Activated B cell treated with CpG ODN at 0.5 μM for 24 hours (primary cell): ENCODE measurements at places on chromosomes 5 and 9. TPM values are rescaled to one million over a fixed set of nuclear protein-coding genes. Genes with fewer than 3 reads are reported as not detected.

DNA sequence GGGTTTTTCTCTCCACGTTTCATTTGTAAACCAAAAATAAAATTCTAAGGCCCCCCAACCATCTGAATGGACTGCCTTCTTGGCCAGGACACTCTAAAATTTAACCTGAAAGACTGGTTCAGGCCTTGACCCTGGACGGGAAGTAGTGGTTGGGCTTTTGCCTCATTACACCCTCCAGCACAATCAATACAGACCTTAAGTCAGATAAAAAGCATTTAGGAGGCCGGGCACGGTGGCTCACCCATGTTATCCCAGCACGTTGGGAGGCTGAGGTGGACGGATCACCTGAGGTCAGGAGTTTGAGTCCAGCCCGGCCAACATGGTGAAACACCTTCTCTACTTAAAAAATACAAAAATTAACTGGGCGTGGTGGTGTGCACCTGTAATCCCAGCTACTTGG, 91.6 kb upstream of the PPP1R26 start:
- DNase-seq = no peak

- no peak for DNase-seq
Measured at GRCh38 chr9:72592502-72593403, 71.3 kb downstream of the TMC1 start.

- DNase-seq = no peak
Measured at GRCh38 chr9:132945186-132946130, 1.0 kb upstream of the TSC1 start.

FGF10 gene
- total RNA-seq = not detected in 2 replicates

CYSRT1 gene
- 0.39 and 0.53 TPM in 2 replicates for total RNA-seq

UBE2B gene
- total RNA-seq = 60.4 and 64.4 TPM in 2 replicates

DNA sequence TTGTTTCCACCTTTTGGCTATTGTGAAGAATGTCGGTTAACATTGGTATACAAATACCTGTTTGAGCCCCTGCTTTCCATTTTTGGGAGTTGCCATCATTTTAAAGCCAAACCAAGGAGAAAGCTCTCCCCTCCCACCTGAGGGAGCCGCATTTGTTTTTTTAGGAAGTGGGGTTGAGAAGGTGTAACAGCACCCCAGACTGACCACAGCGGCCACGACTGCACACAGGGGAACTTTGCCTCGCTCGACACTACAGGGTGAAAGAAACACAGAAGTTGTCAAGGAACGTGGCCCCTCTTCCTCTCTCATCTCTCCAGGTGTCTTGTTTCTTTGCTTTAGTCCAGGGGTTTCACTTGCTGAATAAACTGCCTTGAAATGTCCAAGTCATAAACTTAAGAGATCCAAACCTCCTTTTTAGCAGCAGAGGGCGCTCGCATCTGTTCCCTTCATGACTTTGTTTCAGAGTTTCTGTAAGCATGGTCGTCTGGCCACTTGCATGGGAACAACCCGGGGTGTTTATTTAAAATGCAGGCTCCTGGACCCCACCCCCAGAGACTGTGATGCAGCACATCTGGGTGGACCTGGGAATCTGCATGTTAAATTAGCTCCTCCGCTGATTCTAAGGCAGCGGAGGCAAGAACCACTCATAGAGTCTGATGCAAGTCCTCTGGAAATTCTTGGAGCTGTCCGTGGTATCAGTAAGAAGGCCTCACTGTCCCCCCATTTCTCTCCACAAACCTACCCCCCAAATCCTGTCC, 2.1 kb upstream of the TTLL11 start:
- DNase-seq = no peak

DNA sequence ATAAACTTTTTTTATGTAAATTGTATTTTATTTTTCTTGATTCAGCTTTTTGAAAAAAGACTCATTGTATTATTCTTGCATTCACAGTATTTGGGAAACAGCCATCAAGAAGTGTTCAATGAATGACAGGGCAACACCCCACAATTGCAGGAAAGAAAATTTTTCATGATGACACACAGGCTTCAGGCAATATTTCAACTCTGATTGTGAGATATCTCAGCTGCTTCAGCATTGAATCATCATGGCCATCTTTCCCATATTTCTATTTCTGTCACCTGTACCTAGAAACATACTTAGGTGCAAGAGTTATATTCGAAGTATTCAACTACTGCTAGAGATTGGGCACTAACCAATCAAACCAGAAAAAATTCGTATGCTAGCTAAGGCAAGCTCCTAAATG, 446.0 kb downstream of the ISL1 start:
- no peak for DNase-seq

DNA sequence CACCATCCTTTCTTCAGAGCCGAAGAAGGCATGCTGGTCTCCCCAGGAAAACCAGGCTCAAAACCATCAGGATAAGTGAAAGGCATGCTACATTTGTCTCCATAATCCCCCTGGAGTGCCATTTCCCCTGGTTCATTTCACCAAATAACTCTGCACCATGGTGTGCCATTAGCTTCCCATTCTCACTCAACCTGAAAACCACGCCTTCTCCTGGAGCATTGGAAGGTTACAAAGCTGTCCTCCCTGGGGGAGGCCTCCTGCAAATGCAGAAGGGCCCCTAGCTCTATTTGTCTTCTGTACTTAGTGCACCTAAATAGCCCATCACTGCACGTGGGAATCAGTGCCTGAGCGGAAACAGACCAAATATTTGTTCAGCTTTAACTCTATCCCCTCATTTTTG, 90.2 kb upstream of the ICE1 start:
- no peak for DNase-seq

DNA sequence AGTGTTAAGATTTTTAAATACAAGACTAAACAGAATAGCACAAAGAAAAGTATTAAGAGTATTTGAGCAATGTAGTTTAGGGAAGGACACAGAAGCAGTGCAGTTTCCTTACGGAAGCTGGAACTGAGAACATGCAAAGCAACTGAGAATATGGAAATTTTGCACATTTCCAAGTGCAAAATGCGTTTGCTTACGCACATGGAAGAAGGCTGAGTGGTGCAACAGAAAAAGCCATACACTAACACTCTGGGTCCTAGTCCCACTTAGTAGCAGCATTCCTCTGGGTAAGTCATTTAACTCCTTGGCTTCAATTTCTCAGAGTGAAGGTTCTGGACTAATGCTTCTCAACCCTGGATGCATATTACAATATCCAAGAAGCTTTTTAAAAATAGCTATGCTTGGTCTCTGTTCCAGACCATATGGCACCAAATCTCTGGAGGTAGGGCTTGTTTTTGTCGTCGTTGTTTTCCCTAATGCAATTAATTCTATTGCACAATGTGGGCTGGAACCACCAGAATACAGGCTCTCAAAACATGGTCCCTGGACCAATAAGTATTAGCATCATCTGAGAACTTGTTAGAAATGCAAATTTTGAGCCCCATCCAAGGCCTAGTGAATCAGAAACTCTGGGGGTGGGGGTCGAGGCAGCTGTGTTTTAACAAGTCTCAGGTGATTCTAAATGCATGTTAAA, 65.2 kb upstream of the DEPDC1B start:
- no peak for DNase-seq

GRCh38 chr9:133403766-133404453, 13.9 kb downstream of the REXO4 start:
- DNase-seq = no peak

SH3TC2 gene
- total RNA-seq = not detected in 2 replicates

- no peak for DNase-seq
Measured at GRCh38 chr9:37936965-37937364, 33.0 kb upstream of the SLC25A51 start.
